ENCODE measurements at places on chromosomes 3 and 15.

GRCh38 chr15:76234337-76234889 is 76.9 kb downstream of the ETFA start:
- peaks cover 4% of the 10 kb centered on the region for H3K4me1 ChIP-seq
- no peaks in the 10 kb centered on the region for H3K27me3 ChIP-seq
- peak overlapping the region; percentile 6 for H3K4me3 ChIP-seq
- H3K36me3 ChIP-seq: no peaks in the 10 kb centered on the region
- H3K27ac ChIP-seq: peak overlapping the region; percentile 18

DNA sequence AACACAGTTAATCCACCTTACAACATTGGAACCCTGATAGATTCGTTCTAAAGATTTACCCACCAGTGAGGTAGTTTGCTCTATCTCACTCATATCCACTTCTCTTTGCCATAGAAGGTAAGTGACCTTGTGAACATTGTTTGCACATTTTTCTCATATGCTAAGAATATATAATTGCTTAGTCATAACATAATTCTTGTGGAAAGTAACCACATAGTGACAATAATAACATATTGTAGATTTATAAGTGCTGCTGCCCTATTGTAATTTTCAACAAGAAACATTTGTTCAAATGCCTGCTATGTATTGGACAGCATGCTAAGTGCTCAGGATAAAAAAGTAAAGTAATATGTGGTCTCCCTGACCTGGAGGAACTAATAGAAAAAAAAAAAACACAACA is 554.2 kb upstream of the KCNMB2 start:
- no peak overlapping the region for H3K4me3 ChIP-seq
- no peaks in the 10 kb centered on the region for H3K4me1 ChIP-seq
- H3K27ac ChIP-seq: no peak overlapping the region
- no peaks in the 10 kb centered on the region for H3K36me3 ChIP-seq
- H3K27me3 ChIP-seq: no peaks in the 10 kb centered on the region
- no peak for DNase-seq

DNA sequence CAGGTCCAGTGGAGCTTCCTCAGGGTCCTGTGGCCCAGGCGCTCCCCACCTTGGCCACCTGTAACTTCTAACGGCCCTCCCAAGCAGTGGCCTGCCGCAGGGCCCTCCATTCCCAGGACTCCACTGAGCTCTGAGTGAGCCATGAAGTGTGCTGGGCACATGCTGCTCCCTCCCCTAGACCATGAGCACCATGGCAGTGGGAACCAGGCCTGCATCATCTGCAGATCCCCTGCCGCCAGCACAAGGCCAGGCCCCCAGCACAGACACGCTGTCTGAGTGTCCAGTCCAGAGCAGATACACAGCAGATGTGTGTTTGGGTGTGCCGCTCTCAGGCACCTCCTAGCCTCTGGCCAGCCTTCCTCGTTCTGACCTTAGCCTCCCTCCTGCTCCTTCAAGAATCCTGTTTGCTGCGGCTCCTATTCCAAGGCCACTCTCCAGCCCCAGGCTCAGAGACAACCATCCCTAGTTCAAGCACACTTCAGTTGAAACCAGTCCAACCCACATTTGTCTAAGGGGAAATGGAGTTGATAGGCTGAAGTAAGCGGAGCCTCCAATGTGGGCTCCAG is 7.0 kb upstream of the KLF15 start:
- DNase-seq: no peak
- peaks cover 10% of the 10 kb centered on the region for H3K36me3 ChIP-seq
- H3K4me1 ChIP-seq: peaks cover 8% of the 10 kb centered on the region
- no peak overlapping the region for H3K4me3 ChIP-seq
- no peak overlapping the region for H3K27ac ChIP-seq

- H3K4me1 ChIP-seq: peaks cover 23% of the 10 kb centered on the region
- no peak for DNase-seq
- peak overlapping the region; percentile 57 for H3K27ac ChIP-seq
- H3K27me3 ChIP-seq: peaks cover 7% of the 10 kb centered on the region
- H3K4me3 ChIP-seq: no peak overlapping the region
- H3K36me3 ChIP-seq: no peaks in the 10 kb centered on the region
Observed at GRCh38 chr3:192892981-192893700, 24.5 kb downstream of the MB21D2 start.

DNA sequence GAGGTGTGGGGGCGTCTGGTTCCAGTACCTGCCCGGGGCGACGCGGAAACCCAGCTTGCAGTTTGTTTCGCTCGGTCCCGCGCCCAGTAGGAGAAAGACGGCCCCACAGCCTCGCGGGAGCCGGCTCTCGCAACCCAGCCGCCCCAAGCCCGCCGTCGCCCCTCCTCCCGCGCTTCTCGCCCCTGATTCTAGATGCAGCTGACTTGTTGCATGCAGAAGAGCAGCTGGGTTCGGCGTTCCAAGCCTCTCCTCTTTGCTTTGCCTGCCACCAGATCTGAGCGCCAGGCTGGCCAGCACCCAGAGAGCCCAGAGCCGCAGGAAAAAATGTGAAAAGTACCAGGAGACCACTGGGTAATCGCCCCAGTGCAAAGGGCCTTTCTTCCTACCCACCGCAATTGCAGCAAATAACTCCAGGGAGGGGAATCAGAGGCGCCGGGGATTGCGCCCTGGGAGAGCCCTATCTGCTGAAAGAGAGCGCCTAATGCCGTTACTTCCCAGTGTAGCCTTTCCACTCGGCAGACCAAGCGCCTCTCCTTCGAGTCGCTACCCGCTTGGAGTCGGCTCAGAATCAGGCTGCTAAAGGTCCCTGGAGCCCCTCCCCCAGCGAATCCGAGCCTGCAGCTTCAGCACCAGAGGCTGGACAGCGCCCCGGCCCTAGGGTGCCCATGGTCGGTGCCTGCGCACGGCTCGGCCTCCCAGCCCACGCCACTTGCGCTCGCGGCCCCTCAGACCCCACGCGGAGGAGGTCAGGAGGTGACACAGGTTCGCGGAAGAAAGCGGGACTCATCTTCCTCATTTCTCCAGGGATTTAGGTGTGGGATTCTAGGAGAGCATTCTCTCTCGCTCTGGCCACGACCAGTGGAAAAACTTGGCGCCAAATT is 15.7 kb upstream of the AEN start:
- peaks cover 15% of the 10 kb centered on the region for H3K4me1 ChIP-seq
- peaks cover 25% of the 10 kb centered on the region for H3K27me3 ChIP-seq
- H3K4me3 ChIP-seq: peak overlapping the region; percentile 98
- no peak overlapping the region for H3K27ac ChIP-seq

GRCh38 chr3:156290924-156291271 is 170.5 kb downstream of the KCNAB1 start:
- peaks cover 3% of the 10 kb centered on the region for H3K27me3 ChIP-seq
- no peak for DNase-seq
- peak overlapping the region; percentile 90 for H3K4me3 ChIP-seq
- H3K36me3 ChIP-seq: no peaks in the 10 kb centered on the region
- H3K4me1 ChIP-seq: peaks cover 25% of the 10 kb centered on the region
- peak overlapping the region; percentile 80 for H3K27ac ChIP-seq

DNA sequence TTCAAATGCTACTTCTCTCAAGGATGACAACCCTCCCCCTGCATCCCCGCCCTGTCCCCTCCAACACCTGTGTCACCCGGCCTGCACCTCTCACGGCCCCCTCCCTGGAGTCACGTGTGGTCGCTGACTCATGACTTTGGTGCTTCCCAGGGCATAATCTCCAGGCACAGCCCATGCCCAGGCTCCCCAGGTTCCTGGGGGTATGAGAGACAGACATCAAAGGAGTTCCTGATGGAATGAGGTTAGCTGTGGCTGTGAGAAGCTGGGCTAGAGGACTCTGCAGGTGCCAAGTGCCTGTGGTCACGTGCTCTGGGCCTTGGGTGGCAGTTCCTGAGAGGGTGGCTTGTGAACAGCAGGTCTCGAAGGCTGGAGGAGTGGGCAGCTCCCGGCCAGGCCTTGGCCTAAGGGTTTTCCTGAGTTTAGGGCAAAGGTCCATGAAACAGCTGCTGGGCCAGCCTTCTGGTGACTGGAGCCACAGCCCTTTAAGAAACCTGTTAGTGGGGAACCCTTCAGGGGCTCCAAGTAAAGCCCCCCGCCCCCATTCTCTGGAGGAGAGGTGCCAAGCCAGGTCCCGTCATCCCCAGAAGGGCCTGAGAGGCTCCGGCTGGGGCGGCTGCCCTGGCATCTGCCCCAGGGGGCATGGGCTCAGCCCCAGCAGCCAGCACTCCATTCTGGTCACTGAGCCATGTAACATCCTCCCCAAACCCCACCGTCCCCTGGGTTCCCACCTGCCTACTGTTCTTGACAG is 230.0 kb downstream of the XXYLT1 start:
- no peak for DNase-seq
- peaks cover 10% of the 10 kb centered on the region for H3K4me1 ChIP-seq
- no peak overlapping the region for H3K4me3 ChIP-seq
- H3K36me3 ChIP-seq: peaks cover 12% of the 10 kb centered on the region
- H3K27me3 ChIP-seq: peaks cover 3% of the 10 kb centered on the region

- peaks cover 6% of the 10 kb centered on the region for H3K27me3 ChIP-seq
- H3K27ac ChIP-seq: no peak overlapping the region
- peaks cover 10% of the 10 kb centered on the region for H3K36me3 ChIP-seq
- DNase-seq: no peak
- no peak overlapping the region for H3K4me3 ChIP-seq
Observed at GRCh38 chr15:89785064-89785773, 9.1 kb downstream of the MESP2 start.

DNA sequence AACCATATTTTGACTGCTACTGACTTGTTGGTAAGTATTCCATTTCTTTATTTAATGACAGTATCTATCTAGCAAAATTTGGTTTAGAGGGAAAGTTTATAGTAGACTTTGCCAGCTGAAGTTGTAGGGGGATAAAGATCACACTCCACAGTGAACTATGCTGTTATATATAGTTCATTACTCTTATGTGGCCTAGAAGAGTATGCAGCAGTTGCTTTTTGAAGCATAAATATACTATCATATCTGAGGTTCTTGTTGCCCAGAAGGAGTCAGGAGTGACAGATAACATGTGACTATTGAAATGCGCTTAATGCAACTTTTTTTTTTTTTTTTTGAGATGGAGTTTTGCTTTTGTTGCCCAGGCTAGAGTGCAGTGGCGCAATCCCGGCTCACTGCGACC is 25.6 kb upstream of the MCF2L2 start:
- no peak overlapping the region for H3K4me3 ChIP-seq
- no peaks in the 10 kb centered on the region for H3K27me3 ChIP-seq
- H3K4me1 ChIP-seq: peaks cover 1% of the 10 kb centered on the region
- H3K27ac ChIP-seq: no peak overlapping the region
- no peak for DNase-seq
- peaks cover 5% of the 10 kb centered on the region for H3K36me3 ChIP-seq

DNA sequence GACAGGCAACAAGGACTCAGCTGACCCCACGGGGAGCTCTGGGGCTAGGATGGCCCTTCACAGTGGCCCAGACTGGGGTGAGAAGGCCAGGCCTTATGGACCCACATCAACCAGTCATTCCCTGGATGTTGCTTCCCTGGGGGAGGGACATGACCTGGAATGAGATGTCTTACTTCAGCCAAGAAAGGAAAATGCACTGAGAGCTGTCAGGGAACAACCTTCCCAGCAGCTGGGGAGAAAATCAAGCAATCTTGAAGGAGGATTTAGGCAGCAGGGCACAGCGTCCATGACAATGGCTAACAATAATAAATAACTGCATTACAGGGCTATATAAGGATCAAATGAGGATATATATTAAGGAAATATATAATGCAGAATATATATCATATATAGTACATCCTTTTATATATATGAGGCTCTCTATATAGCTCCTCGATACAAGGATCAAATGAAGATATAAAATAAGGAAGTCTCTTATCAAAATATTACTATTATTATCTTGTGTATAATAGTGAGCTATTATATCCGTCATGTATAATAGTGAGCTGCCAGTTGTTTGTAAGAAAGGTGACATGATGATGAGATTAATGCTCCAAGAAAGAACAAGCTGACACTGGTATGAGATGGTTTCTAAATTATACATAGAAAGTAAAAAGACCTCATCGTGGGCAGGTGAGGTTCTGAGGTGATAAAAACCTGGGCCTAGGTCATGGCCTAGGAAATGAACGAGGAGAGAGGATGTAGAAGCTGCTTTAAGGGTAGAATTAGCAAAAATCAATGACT is 117.8 kb upstream of the LIPC start:
- no peak overlapping the region for H3K27ac ChIP-seq
- H3K36me3 ChIP-seq: no peaks in the 10 kb centered on the region
- no peaks in the 10 kb centered on the region for H3K4me1 ChIP-seq
- no peaks in the 10 kb centered on the region for H3K27me3 ChIP-seq
- H3K4me3 ChIP-seq: no peak overlapping the region

DNA sequence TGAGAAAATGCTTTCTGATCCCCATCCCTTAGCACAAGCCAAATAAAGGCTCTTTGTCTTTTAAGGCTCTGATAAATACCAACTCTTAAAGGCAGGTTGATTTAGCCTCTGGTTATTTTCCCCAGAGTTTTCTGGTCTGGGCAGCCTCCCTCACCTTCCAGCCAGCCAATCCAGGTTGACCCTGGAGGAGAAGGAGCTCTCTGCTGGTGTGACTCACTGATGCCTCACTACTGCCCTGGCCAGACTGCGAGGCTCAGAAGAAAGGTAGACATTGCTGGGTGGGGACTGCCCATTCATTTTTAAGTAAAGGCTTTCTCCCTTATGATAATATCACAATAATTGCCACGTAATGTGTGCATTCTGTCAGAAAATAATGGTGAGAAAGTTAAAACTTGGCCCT is 37.1 kb downstream of the SLCO3A1 start:
- no peak overlapping the region for H3K4me3 ChIP-seq
- H3K4me1 ChIP-seq: peaks cover 34% of the 10 kb centered on the region
- no peaks in the 10 kb centered on the region for H3K27me3 ChIP-seq
- H3K36me3 ChIP-seq: no peaks in the 10 kb centered on the region

- no peak for DNase-seq
- no peaks in the 10 kb centered on the region for H3K36me3 ChIP-seq
- no peaks in the 10 kb centered on the region for H3K4me1 ChIP-seq
- no peaks in the 10 kb centered on the region for H3K27me3 ChIP-seq
- H3K27ac ChIP-seq: no peak overlapping the region
Observed at GRCh38 chr15:59873644-59874272, 130.4 kb upstream of the FOXB1 start.

DNA sequence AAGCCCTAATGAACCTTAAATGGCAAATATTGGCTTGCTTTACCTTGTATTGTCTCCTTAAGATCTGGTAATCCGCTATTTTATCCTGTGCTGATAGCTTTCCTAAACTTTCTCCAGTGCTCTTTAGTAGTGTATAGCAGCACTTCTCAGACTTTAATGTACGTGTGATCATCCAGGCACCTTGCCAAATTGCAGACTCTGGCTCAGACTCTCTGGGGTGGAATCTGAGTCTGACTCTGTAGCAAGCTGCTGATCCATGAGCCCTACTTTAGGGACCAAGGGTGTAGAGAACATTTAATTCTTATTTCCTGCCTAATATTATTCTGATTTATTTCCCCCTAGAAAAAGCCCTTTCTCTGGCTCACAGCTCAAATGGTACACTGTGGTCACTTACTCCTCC is 518.8 kb upstream of the ZNF385D start:
- H3K27me3 ChIP-seq: no peaks in the 10 kb centered on the region
- H3K4me3 ChIP-seq: no peak overlapping the region
- no peak overlapping the region for H3K27ac ChIP-seq
- no peaks in the 10 kb centered on the region for H3K4me1 ChIP-seq
- H3K36me3 ChIP-seq: no peaks in the 10 kb centered on the region

GRCh38 chr15:62390791-62391640 is 225.9 kb upstream of the C2CD4B start:
- peaks cover 7% of the 10 kb centered on the region for H3K27me3 ChIP-seq
- peak; percentile 63 for DNase-seq
- peaks cover 4% of the 10 kb centered on the region for H3K4me1 ChIP-seq
- no peaks in the 10 kb centered on the region for H3K36me3 ChIP-seq
- H3K4me3 ChIP-seq: peak overlapping the region; percentile 93
- peak overlapping the region; percentile 43 for H3K27ac ChIP-seq

GRCh38 chr3:124992041-124992440 is 57.5 kb upstream of the MUC13 start:
- no peak overlapping the region for H3K27ac ChIP-seq
- peaks cover 2% of the 10 kb centered on the region for H3K27me3 ChIP-seq
- no peaks in the 10 kb centered on the region for H3K36me3 ChIP-seq
- peaks cover 15% of the 10 kb centered on the region for H3K4me1 ChIP-seq
